Fibroblast of the aortic adventitia (primary cell): ENCODE measurements at places on chromosomes 6 and 20.
A peak's percentile ranks its signal among the peaks of the same experiment; 100 is the strongest.

DNA sequence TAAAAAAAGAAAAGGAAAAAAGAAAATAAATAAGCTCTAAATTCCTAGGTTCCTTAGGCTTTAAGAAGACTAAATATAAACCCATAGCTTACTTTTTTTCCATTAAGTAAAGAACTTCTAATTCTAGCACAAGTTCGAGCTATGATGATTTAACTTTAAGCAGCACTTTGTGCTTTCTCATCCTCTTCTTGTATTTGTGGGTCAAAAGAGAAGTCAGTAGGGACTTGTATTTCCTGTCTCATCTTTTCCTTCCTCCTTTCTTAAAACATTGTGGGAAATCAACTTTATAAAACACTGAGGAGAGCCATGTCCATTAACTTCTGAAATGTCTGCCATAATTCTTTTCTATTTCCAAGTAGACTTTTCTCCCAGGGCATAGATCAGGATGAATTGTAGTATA, 637.7 kb upstream of the CITED2 start:
- DNase-seq, result no peak

- peak; percentile 52 for DNase-seq
Measured at GRCh38 chr20:1775117-1775516, 117.5 kb upstream of the SIRPG start.

GRCh38 chr6:139325125-139325524, 33.3 kb upstream of the TXLNB start:
- DNase-seq, result no peak

- peak; percentile 78 for DNase-seq
Measured at GRCh38 chr6:45609141-45609638, 231.5 kb upstream of the SUPT3H start.

DNA sequence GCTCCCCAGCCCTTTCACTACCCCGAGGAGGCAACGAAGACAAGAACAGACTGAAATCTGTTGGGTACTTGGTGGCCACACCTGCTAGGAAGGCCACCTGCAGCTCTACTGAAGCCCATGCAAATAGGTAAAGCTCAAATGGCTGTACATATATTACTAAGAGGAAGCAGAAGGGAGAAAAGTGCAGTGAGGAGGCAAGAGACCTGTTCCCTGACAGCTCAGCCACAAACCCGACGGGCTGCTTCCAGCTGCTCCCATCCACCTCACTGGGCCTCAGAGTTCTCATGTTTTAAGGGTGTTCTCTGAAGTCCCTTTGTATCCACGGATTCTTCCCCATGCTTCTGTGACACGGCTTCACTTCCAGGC, 24.6 kb downstream of the TRAM2 start:
- no peak for DNase-seq

GRCh38 chr20:64077094-64077493, 2.2 kb downstream of the RGS19 start:
- no peak for DNase-seq

GRCh38 chr20:4147319-4147718, 132.0 kb upstream of the RNF24 start:
- no peak for DNase-seq

- DNase-seq, result no peak
Measured at GRCh38 chr6:156880913-156881312, 103.7 kb downstream of the ARID1B start.

DNA sequence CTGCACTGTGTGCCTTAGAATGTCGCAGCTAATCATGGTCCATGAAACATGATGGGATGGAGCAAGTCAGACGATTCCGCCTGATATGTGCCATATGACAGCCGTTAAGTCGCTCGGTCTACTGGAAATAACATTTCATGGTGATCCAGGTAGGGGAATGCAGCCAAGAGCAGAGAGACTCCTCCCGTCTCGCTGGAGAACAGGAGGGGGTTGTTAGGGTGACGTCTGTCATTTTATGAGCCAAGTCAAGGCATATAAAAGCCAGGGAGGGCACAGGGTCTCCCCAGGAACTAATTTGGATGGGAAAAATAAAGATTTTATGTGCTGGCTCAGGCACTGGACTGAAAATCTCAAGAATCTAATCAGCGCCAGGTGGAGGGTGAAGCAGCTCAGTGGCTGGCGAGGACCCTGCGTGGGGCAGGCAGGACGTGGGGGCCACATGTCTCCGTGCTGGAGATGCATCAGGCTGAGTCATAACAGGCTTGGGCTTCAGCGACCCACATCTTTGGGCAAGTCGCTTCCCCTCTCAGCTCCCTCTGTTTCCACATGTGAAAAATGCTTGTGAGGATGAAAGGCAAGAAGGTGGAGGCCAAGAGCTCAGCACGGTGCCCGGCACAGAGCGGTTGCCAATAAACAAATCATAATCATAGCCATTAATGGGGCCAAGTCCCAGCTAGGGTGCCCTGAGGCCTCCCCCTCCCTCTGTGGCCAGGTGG, 234.6 kb downstream of the ANKRD60 start:
- no peak for DNase-seq

- no peak for DNase-seq
Measured at GRCh38 chr20:4883051-4883450, 118.3 kb downstream of the SLC23A2 start.

- no peak for DNase-seq
Measured at GRCh38 chr20:45114465-45115385, at the start of gene WFDC5. WFDC5 (minus strand) TSS chr20:45115174; CDS start chr20:45115083, 91 bp downstream.

- peak; percentile 31 for DNase-seq
Measured at GRCh38 chr6:139882977-139883728, 508.7 kb upstream of the CITED2 start.

DNA sequence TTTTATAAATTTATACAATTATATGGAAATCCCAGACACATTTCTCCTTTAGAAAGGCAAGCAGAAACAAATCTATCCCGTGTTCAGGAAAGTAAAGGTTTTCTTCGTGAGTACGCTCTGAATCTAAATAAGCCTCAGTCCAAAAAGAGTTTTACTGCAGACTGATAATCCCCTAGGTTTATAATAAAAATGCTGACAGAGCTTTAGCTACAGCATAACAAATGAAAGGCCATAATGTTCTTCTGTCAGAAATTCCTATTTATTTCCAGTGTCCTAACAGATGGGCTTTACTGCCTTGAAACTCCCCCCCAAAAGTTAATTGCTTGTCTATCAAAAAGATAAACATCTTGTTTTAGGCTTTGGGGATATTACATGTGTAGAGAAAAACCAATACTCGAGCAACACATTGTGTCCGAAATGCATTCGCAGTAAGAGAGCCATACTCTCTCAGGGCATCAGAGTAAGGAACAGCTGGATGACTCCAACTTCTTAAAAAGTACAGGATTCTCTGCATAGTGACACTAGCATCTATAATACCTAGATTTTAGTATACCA, 109.0 kb downstream of the PRKN start:
- DNase-seq, result no peak

DNA sequence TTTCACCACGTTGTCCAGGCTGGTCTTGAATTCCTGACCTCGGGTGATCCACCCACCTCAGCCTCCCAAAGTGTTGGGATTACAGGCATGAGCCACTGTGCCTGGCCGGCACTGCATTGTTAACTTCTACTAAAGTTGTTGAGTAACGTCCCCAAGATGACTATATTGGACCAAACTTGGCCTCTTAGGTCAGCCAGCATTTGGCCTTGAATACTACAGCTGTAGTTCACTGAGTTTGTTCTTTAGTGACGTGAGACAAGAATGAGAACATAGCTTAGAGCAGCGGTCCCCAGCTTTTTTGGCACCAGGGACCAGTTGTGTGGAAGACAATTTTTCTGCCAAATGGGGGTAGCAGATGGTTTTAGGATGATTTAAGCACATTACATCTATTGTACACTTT, 237.1 kb downstream of the TBC1D7 start:
- no peak for DNase-seq

- no peak for DNase-seq
Measured at GRCh38 chr6:150765067-150765764, 100.3 kb upstream of the MTHFD1L start.

GRCh38 chr6:19921786-19922185, 84.6 kb downstream of the ID4 start:
- no peak for DNase-seq

DNA sequence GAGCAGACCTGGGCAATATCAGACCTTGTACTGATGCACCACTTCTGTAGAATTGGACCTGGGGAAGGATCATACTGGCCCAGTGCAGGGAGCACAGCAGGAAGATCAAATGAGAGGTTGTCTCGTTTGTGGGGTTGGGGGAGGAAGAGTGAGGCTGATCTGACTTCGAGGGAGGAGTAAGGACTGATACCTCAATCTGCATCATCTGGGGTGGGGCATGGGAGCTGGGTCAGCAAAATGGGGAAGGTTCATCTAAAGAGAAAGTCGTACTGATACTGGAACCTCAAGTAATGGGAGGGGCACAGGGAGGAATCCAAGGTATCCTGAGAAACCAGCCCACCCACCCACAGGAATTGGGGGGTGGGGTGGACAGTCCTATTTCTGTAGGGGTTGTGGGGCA, 3.7 kb downstream of the RNF39 start:
- DNase-seq, result no peak

DNA sequence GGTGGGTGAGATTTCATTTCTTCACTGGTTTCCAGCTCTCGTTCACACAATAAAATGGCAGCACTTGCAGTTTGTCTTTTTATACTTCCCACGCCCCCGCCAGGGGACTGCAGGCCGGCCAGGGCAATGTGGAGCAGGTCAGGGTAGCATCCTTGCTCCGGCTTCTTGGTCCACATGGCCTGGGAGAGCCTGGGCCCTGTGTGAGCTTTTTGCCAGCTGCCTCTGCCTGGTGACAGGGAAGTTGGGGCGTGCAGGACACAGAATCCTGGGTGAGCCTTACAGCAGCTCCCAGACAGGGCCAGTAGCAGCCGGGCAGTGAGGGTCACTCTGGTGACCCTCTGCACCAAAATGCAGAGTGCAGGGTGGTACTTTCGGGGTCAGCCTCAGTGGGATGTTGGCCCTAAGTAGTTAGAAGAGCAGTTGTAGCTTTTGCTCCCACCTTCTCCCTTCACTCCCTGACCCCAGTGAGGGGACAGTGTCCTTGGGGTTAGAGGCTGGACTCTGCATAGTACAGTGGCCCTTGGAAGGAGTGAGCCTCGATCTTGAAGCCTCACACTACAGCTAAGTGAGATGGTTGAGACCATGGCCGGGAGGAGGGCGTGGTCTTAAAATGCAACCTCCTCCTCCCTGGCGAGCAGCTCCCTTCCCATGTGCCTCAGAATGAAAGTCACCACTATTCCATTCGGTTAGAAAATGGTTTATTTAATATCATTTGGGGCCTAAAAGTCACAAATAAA, 23.8 kb downstream of the PYGB start:
- no peak for DNase-seq

- DNase-seq, result no peak
Measured at GRCh38 chr20:47032933-47033578, 138.4 kb downstream of the EYA2 start.

DNA sequence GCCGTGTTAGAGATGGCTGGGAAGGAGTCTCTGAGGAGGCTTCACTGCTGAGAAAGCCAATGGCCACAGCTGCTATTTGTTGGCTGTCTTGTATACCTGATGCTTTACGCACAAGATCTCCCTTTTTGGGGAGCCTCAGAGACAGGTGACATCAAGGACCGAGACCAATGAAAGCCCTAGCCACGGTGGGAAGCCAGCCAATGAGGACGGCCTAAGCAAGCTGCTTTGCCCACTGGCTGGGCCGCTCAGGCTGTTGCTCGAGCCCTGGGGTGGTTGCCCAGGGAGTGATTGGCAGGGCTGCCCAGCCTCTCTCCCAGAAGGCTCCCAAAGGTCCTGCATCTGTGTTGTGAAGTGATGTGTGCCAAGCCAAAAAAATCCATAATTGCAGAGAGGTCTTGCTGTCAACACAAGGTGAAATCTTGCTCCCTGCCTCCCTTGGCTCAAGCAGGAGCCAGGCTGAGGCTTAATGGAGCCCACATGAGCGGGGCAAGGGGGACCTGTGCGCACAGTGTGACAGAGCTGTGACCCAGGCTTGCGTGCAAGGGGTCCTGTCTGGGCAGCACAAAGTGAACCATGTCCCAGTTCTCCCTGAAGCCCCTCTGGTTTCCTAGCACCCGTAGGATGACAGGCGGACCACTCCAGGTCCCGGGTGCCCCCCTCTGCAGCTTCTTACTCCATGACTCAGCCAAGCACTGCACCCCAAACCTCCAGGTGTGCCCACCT, 4.3 kb downstream of the MMP24OS start:
- no peak for DNase-seq

GRCh38 chr6:19394687-19395086, 442.5 kb upstream of the ID4 start:
- DNase-seq, result no peak

GRCh38 chr20:44888226-44889103, 3.0 kb downstream of the YWHAB start:
- DNase-seq, result peak; percentile 28

DNA sequence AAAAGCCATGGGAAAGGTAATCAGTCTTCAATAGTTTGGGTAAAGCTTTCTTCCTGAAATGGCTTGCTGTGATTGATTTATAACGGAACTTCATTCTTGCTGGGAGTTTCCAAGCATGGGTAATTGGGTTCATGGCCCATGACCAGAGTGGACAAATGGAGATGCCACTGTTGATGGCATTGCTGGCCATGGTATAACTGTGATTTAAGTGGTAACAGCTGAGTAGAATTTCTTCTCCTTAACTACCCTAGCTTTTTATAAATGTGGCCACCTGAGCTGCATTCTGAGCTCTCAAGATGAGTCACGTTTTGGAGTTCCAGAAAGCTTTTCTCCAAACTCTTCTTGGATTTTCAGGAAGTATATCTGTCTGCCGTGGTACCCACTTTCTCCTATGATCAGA, 39.9 kb upstream of the SNRPB2 start:
- no peak for DNase-seq

GRCh38 chr20:64077876-64078551, 1.3 kb downstream of the RGS19 start:
- no peak for DNase-seq

DNA sequence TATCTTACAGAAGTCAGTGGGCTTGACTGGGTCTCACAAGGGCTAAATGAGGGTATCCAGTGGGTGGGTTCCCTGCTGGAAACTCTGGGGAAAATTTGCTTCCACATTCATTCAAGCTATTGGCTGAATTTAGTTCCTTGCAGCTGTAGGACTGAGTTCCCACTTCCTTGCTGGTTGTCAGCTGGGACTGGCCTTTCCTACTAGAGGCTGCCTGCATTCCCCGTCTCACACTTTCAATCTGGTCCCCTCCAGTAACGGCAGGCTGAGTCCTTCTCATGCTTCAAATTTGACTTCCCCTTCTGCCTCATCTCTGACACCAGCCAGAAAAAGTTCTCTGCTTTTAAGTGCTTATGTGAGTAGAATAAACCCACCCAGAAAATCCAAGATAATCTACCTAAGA, 4.4 kb downstream of the CSNK2A1 start:
- no peak for DNase-seq

DNA sequence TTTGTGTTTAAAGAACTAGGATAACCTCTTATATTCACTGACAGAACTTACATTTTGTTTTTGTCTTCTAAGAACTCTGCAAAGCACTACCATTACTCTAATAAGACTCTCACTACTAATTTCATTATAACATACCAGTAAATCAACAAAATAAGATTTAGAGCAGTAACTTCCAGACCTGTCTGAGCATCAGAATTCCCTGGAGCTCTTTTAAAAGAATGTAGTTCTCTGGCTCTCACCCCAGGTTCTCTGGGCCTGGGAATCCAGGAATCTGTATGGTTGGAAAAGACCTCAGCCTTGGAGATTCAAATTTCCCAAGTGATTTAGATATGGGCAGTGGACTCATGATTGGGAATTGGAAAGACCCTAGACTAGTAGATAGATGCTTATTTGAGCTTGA, 89.4 kb downstream of the JAG1 start:
- DNase-seq, result peak; percentile 44

GRCh38 chr20:35001596-35002362, 46.1 kb downstream of the MYH7B start:
- no peak for DNase-seq
